HS-27A (cell line): ENCODE measurements at places on chromosomes 6 and 20.

DNA sequence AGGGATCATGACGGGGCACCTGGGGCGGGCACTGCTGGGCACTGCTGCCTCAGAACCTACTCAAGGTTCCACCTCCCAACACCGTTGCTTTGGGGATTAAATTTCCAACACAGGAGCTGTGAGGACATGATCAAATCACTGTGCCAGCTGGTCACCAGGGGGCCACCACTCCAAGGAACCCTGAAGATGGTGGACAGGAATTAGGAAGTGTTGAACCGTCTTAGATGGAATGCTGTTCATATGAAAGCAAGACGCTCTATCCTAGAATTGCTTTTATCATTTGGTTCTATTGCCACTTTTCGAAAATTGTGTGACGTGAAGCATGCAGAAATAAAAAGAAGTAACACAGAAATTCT lies 140.3 kb downstream of the DLL1 start:
- DNase-seq = no peak

- DNase-seq = no peak
Measured at GRCh38 chr6:56890683-56891429, 64.1 kb upstream of the BEND6 start.

DNA sequence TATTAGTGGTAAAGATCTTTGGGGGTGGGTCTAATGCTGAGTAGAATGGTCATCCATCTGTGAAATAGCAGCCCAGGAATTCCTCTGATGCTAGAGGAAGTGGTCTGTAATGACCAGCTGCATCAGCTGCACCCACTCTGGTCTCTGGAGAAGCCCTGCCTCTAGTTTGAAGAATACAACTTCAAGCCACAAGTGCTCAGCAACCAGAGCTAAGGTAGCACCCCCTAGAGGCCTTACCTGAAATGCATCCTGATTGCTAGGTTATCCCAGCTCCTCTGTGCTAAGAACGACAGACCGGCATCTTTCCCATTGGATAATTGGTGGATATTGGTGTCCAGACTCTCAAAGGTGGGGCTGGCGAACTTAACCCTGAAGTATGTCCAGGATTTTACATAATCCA lies 58.2 kb downstream of the DNAH8 start:
- DNase-seq = no peak

GRCh38 chr6:53888931-53889330 lies 94.1 kb downstream of the LRRC1 start:
- no peak for DNase-seq

- no peak for DNase-seq
Measured at GRCh38 chr6:104229057-104229456, 630.7 kb downstream of the HACE1 start.

- no peak for DNase-seq
Measured at GRCh38 chr20:37262505-37262904, 891 bp upstream of the GHRH start.

DNA sequence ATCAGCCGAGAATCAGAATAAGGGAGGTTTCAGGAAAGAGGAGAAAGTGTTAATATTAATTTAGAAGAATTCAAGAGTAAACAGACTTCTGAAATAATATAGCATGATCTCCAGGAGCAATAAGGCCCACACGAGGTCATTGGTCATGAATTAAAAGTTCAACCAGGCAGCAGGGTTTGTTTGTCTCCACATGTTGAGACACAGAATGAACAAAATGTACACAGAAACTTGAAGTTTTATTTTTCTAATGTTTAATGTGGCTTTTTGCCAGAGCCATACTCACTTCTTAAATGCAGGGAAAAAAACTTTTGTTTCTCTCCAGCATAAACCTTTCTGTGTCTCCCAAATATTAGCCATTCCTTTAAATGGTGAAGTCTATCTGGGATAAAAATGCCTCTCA lies 504.5 kb downstream of the HDGFL1 start:
- DNase-seq = no peak
